ENCODE measurements at places on chromosomes 13 and 19.

- no peak for DNase-seq
Observed at GRCh38 chr13:49669735-49670309, 21.5 kb downstream of the EBPL start.

DNA sequence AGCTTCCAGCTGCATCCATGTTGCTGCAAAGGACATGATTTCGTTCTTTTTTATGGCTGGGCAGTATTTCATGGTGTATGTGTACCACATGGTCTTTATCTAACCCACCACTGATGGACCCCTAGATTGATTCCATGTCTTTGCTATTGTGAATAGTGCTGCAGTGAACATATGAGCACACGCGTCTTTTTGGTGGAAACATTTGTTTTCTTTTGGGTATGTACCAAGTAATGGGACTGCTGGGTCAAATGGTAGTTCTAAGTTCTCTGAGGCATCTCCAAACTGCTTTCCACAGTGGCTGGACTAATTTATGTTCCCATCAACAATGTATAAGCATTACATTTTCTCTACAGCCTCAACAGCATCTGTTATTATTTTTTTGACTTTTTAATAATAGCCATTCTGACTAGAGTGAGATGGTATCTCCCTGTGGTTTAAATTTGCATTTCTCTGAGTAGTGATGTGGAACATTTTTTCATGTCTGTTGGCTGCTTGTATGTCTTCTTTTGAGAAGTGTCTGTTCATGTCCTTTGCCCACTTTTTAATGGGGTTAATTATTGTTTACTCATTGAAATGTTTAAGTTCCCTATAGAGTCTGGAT is 6.8 kb upstream of the UBE2L5 start:
- no peak for DNase-seq

DNA sequence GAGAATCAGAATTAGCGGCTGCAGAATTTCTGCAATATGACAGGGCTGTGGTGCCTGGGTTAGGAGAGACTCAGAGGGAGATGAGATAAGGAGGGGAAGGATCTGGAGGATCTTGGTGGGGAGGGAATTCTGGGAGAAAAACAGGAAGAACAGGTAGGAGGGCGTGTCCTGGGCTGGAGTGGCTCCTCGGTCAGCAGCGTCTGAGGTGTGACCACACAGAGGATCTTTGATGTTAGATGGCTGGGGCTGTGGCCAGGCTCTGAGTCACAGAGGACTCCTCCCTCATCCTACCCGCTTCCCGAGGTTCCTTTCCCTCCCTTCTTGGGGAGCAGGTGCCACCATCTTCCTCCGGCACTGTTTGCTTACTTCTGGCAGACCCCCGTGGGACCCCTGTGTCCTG is 6.4 kb upstream of the KLK6 start:
- DNase-seq, result no peak

DNA sequence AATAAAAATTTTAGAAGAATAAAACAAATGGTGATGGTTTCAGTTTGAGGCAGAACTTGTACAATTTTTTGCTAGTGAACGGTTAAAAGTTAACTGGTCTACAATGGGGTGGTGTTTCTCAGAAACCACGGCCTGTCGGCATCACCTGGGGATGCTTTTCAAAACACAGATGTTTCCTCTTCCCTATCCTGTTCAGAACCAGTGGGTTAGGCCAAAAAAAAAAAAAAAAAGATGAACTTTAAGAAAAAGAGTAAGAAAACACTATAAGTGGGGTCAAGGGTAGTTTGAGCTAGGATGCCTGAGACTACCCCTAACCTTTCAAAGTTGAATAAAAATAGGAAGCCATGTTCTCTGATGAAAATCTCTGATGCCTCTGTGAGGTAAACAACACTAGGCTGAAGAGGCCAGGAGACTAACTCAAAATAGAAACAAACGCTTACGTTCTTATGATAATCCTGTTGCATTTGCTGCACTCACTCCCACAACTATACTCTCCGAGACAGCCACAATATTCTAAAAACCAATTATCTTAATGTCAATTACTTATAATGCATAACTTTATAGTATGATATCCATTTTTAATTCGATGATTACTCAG is 3.3 kb downstream of the MTIF3 start:
- no peak for DNase-seq

- DNase-seq, result no peak
Observed at GRCh38 chr13:79070343-79070974, 335.6 kb downstream of the RBM26 start.

- DNase-seq, result no peak
Observed at GRCh38 chr19:32719611-32720059, at the start of gene TDRD12. Gene TDRD12, plus strand, starts transcription at chr19:32719767. Its CDS starts 306 bp downstream, at chr19:32720073.

DNA sequence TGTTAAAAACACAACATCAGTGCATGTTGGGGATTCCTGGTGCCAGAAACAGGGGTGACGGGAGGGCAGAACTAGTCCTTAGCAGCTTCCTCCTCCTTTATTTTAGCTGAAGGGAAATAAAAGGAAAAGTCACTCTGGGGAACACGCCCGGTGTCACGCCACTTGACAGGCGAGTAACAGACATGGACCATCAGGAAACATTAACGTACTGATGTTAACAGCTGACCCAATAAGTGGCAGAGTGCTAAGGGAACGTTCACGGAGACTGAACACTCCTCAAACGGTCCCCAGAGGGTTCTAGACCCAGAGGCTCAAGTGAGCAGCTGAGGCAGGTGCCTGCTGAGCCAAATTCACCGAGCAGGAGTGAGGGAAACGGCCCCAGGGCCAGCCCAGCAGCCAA is 13.9 kb upstream of the EIF3G start:
- no peak for DNase-seq

GRCh38 chr19:51009061-51009891 is 7.9 kb upstream of the KLK8 start:
- no peak for DNase-seq

- no peak for DNase-seq
Observed at GRCh38 chr13:50334944-50335343, 319.7 kb downstream of the KCNRG start.

DNA sequence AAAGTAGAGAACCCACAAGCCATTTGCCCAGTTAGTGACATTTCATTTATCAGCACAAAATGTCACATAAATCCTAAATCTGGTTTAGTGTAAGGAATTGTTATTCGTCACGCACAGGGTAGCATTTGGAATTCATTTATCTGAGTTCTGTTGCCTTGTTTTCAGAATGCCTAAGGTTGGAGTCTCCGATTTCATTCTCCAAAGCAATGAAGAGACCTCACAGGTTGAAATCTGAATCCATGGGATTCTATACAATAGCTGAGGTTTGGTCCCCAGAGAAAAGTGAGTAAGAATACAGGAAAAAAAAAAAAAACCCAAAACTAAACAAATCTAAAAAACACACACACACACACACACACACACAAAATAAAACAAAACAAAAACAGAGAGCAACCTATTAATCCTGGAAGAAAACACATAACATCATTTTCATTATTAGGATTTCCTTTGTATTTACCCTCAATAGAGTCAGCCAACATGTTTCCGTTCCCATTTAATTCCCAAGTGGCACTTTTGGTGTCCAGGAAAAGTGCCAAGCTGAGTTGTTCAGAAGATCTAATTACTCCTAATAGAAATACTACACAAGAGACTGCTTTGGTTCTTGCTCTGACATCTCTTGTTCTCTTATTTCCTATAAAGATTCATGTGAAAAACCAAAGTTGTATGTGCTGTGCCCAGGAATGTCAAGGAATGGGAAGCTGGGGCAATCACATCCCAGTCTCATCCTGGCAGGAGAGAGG is 36.2 kb upstream of the LRCH1 start:
- no peak for DNase-seq

DNA sequence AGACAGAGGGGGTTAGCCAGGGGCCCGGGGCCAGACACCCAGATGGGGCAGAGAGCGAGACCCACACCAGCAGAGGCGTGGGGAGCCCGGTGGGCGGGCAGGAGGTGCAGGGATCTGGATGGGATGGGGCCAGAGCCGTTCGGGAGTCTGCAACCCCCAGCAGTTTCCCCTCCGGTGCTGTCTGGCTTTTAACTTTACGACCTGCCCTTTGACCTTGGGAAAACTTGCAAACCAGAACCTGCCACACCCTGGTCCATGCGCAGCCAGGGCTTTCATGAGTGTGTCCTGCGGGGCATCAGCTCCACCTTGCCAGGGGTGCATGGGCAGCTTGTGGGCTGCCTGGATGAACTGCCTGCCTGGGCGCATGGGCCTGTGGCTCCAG is 9.8 kb downstream of the JOSD2 start:
- DNase-seq, result no peak

GRCh38 chr13:46113596-46113995 is 8.8 kb upstream of the CPB2 start:
- no peak for DNase-seq

DNA sequence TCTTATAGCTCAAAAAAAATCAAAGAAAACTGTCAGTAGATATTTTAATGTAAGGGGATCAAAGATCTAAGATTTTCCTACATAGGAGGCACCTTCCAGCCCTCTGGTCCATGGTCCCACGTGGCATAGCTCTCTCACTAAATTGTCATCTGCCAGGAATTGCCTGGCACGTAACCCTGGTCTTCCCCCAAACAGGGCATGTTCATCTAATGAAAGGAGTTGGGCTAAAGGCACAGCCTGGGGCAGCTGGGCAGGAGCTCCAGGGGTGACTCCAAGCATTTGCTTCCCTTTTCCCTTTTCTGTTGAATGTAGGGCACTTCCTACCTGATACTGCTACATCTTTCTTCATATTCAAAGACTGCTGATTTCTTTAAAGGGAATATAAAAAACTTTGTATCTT is 148.7 kb downstream of the COL4A1 start:
- no peak for DNase-seq

Measured in HS-5 (cell line).